ENCODE measurements at places on chromosomes 5 and 9. TPM values are rescaled to one million over a fixed set of nuclear protein-coding genes. Genes with fewer than 3 reads are reported as not detected.

- peak; percentile 35 for DNase-seq
Observed at GRCh38 chr9:100473276-100474081, 530 bp downstream of the TMEFF1 start.

The LPCAT1 gene
- 76.4 TPM for total RNA-seq

The FAM13B gene
- total RNA-seq = 62.1 TPM

DNA sequence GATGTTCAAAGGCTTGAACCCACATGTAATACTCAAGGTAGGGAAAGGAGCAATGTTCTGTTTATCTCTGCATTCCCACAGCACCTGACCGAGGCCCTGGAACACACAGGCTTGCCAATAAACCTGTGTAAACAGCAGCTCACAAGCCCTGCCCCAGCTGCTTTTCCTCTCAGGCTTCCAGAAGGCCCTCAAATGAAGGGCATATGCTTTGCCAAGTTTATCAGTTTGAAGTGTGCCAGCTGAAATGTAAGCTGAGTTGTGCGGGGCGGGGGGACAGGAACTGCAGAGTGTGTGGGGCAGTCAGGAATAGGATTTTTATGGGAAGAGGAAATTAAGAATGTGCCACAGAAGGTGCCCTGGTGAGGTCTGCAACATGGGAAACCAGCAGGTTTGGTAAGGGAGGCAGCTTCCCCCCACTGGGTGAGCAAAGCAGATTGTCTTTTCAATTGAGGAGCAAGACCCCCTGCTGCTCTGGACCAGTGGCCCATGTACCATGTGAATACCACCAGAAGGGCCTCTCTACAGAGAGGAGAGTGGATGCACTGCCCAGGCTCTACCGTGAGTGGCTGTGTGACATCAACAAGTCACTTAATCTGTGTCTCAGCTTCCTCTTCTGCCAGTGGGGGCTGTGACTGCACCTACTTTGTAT is 194.8 kb downstream of the SPOCK1 start:
- no peak for DNase-seq

- DNase-seq = no peak
Observed at GRCh38 chr5:36820900-36821299, 55.7 kb upstream of the NIPBL start.

DNA sequence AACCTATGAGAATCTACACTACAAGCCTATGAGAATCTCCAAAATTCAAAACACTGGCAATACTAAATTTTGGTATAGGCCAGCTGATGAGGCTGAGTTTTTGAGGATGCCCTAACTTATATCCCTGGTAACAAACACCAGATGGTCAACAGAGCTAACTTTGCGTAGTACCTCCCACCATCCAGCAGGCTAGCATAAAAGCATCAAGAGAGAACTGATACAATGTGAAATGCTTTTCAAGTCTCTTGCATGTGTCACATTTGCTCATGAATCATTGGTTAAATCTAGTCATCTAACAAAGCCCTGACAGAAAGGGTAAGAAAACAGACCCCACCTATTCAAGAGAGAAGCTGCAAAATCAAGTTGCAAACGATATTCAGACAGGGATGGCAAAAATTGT is 1609.7 kb upstream of the CDH9 start:
- DNase-seq = no peak

Measured in progenitor cell of endocrine pancreas (in vitro differentiated cells).